ENCODE measurements at places on chromosomes 16 and 17. TPM values are rescaled to one million over a fixed set of nuclear protein-coding genes. Genes with fewer than 3 reads are reported as not detected.

GRCh38 chr17:17728146-17728545 is 46.9 kb downstream of the RAI1 start:
- no peak for DNase-seq

The ZP2 gene
- total RNA-seq: not detected

The DPEP2 gene
- total RNA-seq: 42.7 TPM

The SPAG5 gene
- total RNA-seq: 31.5 TPM

GRCh38 chr16:59432896-59433295 is 698.8 kb upstream of the GOT2 start:
- no peak for DNase-seq

The PDXDC1 gene
- total RNA-seq: 58.4 TPM

The HS3ST2 gene
- not detected for total RNA-seq

- DNase-seq: no peak
Measured at GRCh38 chr16:28110479-28110878, 47.0 kb upstream of the GSG1L start.

DNA sequence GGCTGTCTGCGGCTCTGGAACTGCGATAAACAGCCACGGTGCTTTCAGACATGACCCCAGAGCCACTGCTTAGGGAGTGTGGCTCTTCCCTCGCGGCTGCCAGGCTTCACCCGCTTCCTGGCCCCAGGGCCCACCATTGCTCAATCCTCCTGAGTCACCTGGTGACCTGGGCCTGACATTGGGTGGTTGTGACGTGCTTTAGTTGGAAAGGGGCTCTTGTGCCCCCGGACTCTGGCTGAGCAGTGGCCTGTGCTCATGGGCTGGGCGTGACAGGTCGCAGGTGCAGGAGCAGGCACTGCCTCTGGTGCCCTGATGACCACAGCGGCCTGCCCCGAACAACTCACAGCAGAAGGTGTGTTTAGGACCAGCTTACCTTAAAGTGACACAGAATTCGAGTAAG is 8.6 kb upstream of the NUDT16L1 start:
- no peak for DNase-seq

- DNase-seq: no peak
Measured at GRCh38 chr16:78096386-78096785, 3.1 kb upstream of the WWOX start.

- no peak for DNase-seq
Measured at GRCh38 chr17:32239456-32239855, 26.2 kb upstream of the RHBDL3 start.

- DNase-seq: no peak
Measured at GRCh38 chr16:19084139-19084538, 16.7 kb downstream of the COQ7 start.

The DLX4 gene
- 0.68 TPM for total RNA-seq

GRCh38 chr16:57102888-57103851 is 10.8 kb downstream of the CPNE2 start:
- DNase-seq: no peak

GRCh38 chr17:17745476-17746455 is 64.5 kb downstream of the RAI1 start:
- no peak for DNase-seq

GRCh38 chr16:49586466-49587450 is 213.2 kb downstream of the C16orf78 start:
- DNase-seq: no peak

GRCh38 chr16:89801800-89802199 is 14.6 kb downstream of the FANCA start:
- DNase-seq: no peak

GRCh38 chr17:75721463-75722011 is 278 bp downstream of the ITGB4 start:
- no peak for DNase-seq

The TMEM219 gene
- total RNA-seq: 68.8 TPM

DNA sequence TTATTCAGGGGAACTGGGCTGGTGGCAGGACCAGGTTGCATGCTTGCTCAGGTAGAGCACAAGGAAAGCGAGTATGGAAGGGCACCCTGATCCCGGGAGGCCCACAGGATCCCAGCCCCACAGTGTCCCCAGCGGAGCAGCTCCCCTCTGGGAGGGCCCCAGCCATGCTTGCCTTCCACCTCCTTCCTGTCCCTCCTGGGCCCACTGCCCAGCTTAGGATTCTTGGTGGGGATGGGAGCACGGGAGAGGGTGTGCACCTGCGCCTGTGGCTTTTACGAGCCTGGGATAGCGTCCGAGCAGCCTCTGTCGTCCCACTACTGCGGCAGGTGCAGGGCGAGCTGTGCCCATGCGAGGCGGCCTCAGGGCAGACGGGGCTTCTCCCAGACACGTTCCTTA is 114.5 kb downstream of the BANP start:
- no peak for DNase-seq

The CX3CL1 gene
- total RNA-seq: not detected

DNA sequence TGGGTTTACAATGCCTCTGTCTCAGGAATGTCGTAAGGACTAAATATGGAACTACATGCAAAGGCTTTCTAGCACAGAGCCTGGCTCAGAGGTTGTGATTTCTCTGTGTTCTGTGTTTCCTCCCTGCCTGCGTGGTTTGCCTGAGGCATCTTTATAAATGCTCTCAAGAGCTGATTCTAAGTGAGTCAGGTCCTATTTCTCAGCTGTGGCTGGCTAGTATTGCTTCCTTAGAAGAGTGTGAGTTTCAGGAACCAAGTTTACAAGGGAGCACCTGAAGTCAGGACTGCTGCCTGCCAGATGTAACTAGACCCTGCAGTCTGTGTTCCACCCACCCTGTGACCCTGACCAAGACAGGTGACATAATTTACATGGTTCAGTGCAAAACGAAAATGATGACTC is 8.0 kb upstream of the CCL1 start:
- no peak for DNase-seq

DNA sequence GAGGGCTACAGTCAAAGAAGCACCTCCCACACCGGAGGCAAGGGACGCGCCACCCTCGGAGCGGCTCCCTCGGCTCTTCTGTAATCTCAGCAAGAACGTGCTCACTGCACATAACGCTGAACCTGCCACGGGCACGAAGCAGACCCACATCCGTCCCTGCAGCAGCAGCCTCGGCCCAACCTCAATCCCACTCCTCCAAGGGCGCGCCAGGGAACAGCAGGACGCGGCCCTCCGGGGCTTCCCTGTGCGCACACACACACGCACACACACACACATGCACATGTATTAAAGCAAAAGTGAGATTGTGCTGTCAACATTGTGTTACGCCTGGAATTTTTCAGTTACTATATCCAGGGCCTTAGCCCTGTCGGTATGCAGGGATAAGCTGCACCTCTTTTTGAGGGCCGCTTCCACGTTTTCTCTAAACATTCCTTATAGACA is 54.0 kb downstream of the TBC1D16 start:
- DNase-seq: no peak

The VAMP2 gene
- total RNA-seq: 209 TPM

GRCh38 chr16:4057439-4057877 is 58.8 kb downstream of the ADCY9 start:
- no peak for DNase-seq

- no peak for DNase-seq
Measured at GRCh38 chr16:22711847-22712246, 102.1 kb upstream of the HS3ST2 start.

GRCh38 chr17:1820528-1821252 is 9.0 kb downstream of the SMYD4 start:
- DNase-seq: no peak

- DNase-seq: no peak
Measured at GRCh38 chr16:51097729-51098128, 53.3 kb downstream of the SALL1 start.

DNA sequence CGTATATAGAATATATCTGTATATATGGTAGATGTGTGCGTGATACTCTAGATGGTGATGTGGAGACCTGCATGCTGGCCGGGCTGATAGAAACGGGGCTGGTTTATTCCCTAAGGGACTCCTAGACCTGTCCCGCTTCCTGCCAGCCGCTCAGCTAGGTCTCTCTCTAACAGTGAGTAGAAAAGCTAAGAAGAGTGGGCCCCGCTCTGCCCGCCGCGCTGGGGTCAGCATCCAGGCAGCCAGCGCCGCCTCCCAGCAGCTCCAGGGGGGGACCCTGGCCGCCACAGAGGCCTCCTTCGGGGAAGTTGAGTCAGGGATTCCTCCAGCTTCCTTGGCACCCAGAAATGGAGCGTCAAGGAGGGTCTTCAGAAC is 9.4 kb downstream of the CYGB start:
- no peak for DNase-seq

DNA sequence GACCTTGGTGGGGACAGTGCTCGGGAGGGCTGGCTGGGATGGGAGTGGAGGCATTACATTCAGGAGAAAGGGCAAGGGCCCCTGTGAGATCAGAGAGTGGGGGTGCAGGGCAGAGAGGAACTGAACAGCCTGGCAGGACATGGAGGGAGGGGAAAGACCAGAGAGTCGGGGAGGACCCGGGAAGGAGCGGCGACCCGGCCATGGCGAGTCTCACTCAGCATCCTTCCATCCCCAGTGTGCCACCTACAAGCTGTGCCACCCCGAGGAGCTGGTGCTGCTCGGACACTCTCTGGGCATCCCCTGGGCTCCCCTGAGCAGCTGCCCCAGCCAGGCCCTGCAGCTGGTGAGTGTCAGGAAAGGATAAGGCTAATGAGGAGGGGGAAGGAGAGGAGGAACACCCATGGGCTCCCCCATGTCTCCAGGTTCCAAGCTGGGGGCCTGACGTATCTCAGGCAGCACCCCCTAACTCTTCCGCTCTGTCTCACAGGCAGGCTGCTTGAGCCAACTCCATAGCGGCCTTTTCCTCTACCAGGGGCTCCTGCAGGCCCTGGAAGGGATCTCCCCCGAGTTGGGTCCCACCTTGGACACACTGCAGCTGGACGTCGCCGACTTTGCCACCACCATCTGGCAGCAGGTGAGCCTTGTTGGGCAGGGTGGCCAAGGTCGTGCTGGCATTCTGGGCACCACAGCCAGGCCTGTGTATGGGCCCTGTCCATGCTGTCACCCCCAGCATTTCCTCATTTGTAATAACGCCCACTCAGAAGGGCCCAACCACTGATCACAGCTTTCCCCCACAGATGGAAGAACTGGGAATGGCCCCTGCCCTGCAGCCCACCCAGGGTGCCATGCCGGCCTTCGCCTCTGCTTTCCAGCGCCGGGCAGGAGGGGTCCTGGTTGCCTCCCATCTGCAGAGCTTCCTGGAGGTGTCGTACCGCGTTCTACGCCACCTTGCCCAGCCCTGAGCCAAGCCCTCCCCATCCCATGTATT is 1.1 kb downstream of the CSF3 start:
- DNase-seq: no peak

The SHCBP1 gene
- 1.6 TPM for total RNA-seq

- DNase-seq: no peak
Measured at GRCh38 chr16:48885471-48885870, 275.5 kb upstream of the N4BP1 start.
